Muscle of leg (tissue), 16 donors: ENCODE measurements at places on chromosomes 4 and X. TPM values are rescaled to one million over a fixed set of nuclear protein-coding genes. Genes with fewer than 3 reads are reported as not detected.

DNA sequence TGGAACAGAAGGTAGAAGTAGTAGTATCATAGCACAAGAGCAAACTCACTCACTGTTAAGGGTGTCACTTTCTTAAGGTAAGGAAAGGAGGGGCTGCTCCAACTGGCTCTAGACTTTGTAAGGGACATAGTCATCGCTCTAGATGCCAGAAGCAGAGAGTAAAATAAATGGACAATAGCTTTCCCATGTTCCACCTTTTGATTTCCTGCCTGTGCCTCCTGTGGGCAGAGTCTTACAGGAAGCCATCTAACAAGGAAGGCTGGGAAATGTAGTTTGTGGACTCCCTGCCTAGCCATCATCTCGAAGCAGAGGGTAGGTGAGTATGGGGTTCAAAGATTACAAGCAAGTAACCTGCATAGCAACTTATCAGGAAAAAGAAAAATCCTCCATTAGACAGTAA, 1.7 kb upstream of the METTL14 start:
- peak; percentile 4 for DNase-seq

DNA sequence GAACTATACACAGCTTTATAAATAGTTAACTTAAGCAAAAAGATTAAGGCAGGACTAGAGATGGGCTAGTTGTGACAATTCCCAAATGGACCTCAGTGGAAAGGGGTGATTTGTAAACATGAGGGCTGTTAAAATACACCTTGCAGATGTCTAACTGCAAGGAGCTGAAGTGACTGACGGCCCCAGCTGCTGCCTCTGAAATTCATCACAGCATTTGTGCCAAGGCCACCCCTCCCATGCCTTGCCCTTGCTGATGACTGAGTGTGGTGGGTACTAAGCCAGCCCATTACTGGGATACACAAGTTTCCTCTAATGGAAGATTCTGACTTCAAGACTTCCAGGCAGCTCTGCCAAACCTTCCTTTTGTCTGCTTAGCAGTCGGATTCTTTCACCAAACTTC, 23.7 kb upstream of the EGFL6 start:
- DNase-seq = peak; percentile 49

DNA sequence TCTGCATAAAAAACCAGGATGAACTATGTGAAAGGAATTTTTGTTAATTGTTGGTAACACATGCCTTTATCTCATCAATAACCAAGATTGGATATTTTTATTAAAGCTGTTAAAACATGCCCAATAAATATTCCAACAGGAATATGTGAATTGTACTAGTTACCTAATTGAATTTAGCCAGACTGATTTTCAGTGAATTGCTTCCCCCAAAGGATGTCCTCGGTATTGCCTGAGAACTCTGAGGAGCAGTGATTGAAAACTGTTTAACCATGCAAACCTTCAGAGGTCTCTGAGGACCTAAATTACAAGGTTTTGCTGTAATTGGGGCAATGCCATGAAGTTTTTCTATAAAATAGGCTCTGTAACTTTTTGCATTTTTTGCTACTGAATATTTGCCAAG, 66.6 kb downstream of the BLTP1 start:
- DNase-seq = peak; percentile 7

DNA sequence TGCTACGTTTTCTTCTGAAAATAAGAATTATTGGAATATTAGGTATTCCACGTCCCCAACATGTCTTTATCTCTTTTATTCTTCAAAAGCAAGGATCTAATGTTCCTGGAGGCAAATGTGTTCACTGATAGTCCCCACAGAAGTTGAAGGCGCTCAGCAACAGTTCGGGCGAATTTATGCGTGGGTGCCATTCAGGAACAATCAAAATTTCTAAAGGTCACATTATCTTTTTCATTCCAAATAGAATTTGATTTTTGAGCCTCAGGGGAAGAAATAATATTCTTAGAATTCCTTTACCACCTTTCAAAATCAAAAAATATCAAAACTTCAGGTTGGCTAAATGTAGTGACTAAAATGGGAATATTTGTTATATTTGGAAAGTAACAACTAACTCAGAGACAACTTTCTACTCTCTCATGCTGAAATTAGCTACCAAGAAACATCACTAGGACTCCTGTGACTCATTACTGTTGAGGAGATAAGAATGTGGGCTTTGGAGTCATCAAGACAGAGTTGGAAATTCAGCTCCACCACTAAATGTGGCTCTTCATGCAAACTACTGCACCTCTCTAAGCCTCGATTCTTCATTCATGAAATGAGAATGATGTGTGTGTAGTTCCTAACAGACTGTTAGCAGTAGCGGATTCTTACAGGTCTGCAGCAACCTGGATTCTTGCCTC, 72.3 kb upstream of the KIT start:
- DNase-seq = no peak

GRCh38 chr4:128830906-128831503, 21.5 kb downstream of the JADE1 start:
- no peak for DNase-seq

DNA sequence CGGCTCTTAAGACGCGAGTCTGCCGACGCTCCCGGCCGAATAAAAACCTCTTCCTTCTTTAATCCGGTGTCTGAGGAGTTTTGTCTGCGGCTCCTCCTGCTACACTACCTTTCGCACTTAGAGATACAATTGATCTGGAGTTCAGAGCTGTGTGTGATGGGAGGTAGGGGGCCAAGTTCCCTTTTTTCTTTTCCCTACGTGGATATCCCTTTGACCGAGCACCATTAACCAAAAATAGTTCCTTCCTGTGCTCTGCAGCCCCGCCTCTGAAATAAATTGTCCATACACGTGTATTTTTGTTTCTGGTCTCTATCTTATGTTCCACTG, 555 bp upstream of the PGM2 start:
- no peak for DNase-seq

The TCP11X2 gene
- total RNA-seq = not detected

DNA sequence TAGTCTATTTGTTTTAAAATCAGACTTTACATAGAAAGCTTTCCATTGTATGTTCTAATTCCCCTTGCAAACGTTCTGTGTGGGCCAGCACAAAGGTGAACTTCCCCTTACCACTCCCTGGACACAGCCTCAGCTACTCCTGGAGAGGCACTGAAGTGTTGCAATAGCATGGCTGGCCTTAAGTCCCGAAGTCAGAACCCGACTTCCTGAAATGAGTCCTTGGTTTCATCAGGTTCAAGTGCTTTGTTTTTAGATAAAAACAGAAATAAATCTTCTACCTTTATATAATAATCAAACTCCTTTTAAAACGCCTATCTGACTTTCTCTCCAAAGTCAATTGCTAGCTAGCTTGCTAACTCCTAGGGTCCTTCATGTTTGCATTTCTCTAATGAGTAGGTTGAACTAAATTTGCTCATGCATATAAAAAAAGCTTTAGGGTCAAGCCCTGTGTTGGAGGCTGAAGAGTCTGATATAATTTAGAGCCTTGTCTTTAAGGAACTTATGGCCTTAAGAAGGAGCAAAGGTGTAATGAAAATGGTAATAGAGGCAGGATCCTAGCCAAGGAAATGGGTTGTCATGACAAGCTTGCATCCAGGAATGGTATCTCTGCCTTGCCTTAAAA, 9.0 kb downstream of the BMP3 start:
- DNase-seq = no peak

GRCh38 chr4:15231265-15232091, 196.4 kb upstream of the C1QTNF7 start:
- peak; percentile 97 for DNase-seq

DNA sequence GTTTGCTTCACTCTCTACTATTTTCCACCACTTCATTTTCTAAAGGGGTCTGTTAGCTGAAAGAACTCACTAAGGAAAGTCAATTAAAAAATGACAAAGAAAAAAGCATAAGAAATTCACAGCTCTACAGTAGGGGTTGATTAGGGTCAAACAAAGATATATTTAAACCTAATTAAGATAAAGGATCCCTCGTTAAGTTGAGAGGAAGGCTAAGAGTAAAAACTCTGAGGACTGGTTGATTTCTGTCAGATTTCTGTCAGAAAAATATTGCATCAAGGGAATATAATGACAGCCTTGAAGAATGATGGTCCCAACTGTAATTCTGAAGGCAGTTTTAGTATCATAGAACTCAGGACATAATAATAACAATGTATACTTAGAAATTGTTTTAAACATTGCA, 218.0 kb downstream of the QDPR start:
- no peak for DNase-seq
